ENCODE measurements at places on chromosomes 2 and 18. TPM values are rescaled to one million over a fixed set of nuclear protein-coding genes. Genes with fewer than 3 reads are reported as not detected.
A peak's percentile ranks its signal among the peaks of the same experiment; 100 is the strongest.

- no peaks in the 10 kb centered on the region for H3K27me3 ChIP-seq
- peaks cover 20% of the 10 kb centered on the region for H3K4me1 ChIP-seq
- no peaks in the 10 kb centered on the region for H3K36me3 ChIP-seq
- peak; percentile 62 for DNase-seq
Measured at GRCh38 chr18:58793361-58793760, 71.3 kb upstream of the ZNF532 start.

DNA sequence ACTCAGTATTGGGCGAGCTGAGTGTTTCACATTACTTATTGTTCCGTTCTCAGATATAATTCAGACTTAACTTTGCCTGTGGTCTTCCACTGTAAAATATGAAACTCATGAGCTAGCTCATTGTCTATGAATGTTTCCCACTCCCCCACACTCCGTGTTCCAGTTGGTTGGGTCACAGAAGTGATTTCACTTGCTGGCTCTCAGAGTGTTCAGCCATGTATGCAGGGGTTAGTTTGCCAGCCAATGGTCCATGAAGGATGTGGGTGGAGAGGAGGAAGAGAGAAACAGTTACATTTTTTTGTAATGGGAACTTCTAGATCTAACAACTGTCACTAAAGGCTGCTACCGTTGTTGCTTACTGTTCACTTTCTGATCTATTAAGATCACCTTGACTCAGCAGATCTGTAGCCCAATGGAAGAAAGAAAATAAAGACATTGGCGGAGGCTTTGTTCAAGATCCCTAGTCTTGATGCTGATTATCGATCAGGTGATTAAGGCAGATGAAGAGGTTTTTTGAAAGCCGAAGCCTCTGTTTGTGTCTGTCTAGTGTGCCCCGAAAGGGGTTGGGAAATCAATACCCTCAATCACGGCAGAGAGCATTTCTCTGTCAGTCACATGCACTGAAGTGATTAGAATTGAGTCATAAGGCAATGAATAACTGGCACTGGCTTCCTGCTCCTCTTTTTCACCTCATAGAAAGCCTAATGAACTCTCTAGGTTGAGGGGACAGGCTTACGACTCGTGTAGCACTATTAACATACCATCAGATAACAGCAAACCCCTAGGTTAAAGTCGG, 279.7 kb upstream of the FIGN start:
- no peaks in the 10 kb centered on the region for H3K27me3 ChIP-seq
- no peak overlapping the region for H3K27ac ChIP-seq

GRCh38 chr2:241656190-241656741, 18.8 kb downstream of the ATG4B start:
- no peaks in the 10 kb centered on the region for H3K27me3 ChIP-seq
- H3K36me3 ChIP-seq, result no peaks in the 10 kb centered on the region
- no peak overlapping the region for H3K4me3 ChIP-seq
- DNase-seq, result no peak
- H3K27ac ChIP-seq, result no peak overlapping the region

DNA sequence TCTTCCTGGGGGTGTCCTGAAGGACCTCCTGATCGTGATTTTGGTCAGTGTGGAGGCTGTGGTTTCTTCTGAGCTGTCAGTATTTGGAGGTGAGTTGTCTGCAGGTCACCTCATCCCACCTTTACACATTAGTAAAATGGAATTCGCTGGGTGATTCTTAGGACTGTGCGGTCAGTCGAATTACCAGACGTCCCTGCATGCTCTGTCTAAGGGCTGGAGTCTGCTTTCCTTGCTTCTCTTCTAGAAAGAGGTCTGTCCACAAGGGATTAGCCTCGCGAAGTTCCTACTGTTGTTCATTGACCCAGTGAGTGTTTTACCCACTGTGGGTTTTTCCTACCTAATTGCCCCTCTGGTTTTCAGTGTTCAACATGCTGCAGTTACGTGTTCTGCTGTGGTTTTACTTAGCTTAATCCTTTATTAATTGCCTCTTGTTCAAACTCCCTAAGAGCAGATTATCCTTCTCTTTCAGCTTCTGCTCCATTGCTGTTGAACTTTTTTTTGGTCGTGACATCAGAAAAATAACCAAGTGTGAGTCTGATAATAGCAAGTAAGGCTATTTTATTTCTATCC, 183.4 kb downstream of the NEDD4L start:
- no peak for DNase-seq
- no peaks in the 10 kb centered on the region for H3K27me3 ChIP-seq
- H3K36me3 ChIP-seq, result no peaks in the 10 kb centered on the region
- no peak overlapping the region for H3K27ac ChIP-seq
- H3K4me1 ChIP-seq, result peaks cover 16% of the 10 kb centered on the region
- H3K4me3 ChIP-seq, result no peak overlapping the region

DNA sequence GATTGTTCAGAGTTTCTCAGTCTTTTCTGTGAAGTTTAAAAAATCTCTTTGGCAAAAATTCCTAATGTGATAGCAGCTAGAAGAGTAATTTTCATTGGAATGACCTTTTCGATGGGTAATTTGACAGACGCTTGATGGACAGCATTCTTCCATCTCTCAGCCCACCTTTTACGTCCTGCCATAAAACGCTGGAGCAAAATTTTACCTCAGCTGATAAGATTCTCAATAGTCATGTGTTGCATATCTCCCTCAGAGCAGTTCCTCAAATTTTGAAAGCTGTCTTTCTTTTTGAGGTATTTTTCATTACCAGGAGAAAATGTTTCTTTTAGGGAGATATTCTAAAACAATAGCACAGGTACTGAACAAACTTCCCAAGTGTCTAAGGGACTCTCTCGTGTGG, 441.4 kb downstream of the PARD3B start:
- H3K36me3 ChIP-seq, result no peaks in the 10 kb centered on the region
- H3K27ac ChIP-seq, result no peak overlapping the region
- peaks cover 7% of the 10 kb centered on the region for H3K4me1 ChIP-seq
- no peak for DNase-seq
- no peak overlapping the region for H3K4me3 ChIP-seq

DNA sequence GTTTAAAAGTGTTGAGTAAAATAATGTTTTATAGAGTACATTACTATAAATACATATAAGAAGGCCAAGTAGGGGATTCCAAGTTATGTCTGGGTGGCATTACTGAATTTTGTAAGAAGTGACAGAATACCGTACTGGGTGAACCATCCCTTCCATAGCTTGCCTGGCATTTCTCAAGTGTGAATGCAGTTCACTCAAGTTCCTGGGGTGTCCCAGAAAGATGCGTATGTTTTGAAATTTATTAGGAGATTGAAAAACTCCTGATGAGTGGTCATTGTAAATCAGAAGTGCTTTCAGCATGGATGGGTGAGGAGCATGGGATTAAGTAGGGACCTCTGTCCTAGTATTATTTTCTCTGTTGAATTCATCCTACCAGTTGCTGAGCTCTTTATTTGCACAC, 103.2 kb downstream of the VAPA start:
- no peaks in the 10 kb centered on the region for H3K36me3 ChIP-seq
- no peaks in the 10 kb centered on the region for H3K27me3 ChIP-seq
- H3K27ac ChIP-seq, result no peak overlapping the region

DNA sequence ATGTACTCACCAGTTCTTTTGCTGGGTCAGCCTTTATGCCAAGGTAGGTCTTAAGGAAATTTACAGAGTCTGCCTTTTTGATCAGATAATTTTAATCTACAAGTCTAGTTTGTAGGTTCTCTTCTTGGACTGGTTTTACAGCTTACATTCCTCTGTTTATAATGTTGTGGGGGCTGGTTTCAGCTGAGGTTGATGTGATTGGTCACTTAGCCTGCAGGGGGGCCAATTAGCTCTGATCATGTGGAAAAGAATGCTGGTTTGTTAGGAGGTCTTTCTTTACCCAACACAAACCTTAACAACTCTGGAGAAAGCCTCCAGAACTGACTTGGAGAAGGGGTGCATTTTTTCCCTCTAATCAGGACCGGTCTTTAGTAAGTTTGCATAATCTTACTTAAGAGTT, at the start of gene KCNJ13:
Gene KCNJ13, minus strand, starts transcription at position 131 of the 400 bp plus-strand sequence. CDS start 5,203 bp downstream, outside the sequence.
- H3K4me3 ChIP-seq, result no peak within 1 kb of the TSS
- no peaks in the 10 kb centered on the region for H3K4me1 ChIP-seq
- DNase-seq, result no peak
- no peaks in the 10 kb centered on the region for H3K27me3 ChIP-seq
- peaks cover 2% of the 10 kb centered on the region for H3K36me3 ChIP-seq

- no peak overlapping the region for H3K27ac ChIP-seq
- no peak for DNase-seq
- H3K27me3 ChIP-seq, result no peaks in the 10 kb centered on the region
Measured at GRCh38 chr18:40004246-40004645, 1950.8 kb upstream of the PIK3C3 start.

GRCh38 chr2:49154140-49154539, at the start of gene FSHR:
Gene FSHR, minus strand, starts transcription at chr2:49154515. Its CDS starts 98 bp downstream, at chr2:49154417.
- H3K36me3 ChIP-seq, result no peaks in the 10 kb centered on the region
- no peak within 1 kb of the TSS for H3K4me3 ChIP-seq
- no peaks in the 10 kb centered on the region for H3K4me1 ChIP-seq
- no peaks in the 10 kb centered on the region for H3K27me3 ChIP-seq

- peak overlapping the region; percentile 80 for H3K27ac ChIP-seq
- peak overlapping the region; percentile 29 for H3K4me3 ChIP-seq
- H3K4me1 ChIP-seq, result peaks cover 66% of the 10 kb centered on the region
- H3K27me3 ChIP-seq, result no peaks in the 10 kb centered on the region
- H3K36me3 ChIP-seq, result no peaks in the 10 kb centered on the region
Measured at GRCh38 chr2:128305555-128306080, 13.1 kb downstream of the HS6ST1 start.

DNA sequence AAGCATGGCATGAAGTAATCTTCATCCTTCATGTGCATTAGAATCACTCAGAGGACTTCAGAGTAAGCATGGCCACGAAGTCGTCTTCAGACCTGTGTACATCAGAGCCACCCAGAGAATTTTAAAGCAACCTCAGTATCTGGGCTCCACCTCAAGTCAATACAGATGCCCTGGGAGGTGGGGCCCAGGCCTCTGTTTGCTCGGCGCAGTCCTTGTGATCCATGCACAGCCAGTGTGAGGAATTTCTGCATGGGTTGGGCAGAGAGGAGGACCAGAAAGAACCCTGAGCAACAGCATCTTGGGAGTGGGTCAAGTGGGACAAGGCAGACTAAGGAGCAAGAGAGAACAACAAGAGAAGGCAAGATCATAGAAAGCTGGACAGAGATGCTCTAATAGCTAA, 220.4 kb upstream of the TMEM200C start:
- H3K4me1 ChIP-seq, result no peaks in the 10 kb centered on the region
- no peak overlapping the region for H3K4me3 ChIP-seq
- no peaks in the 10 kb centered on the region for H3K36me3 ChIP-seq
- H3K27me3 ChIP-seq, result no peaks in the 10 kb centered on the region

DNA sequence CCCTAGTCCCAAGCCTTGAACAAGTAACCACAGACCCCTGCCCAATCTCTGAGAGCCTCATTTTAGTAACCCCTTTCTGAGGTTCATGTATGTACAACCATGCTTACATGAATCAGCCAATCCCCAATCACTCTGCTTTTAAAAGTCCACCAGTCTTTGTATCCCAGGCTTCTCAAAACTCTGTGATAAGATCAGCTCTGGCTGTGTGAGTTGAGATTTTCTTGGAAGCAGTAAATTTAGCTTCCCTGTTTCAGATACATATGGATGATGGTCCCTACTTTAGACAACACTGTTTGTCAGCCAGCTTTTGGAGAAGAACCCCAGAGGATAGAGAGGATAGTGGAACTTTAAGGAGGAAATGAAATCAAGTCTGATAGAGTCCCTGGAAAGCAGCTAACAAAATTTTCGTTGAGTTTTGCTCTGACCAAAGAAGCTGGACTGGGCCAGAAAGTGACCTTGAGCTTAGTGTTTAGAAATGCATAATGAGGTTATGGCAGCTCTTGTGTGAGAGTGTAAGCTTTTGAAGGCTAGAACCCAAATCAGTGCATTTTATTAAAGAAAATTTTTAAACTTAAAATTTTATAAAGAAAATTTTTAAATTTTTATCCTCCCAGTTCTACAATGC, 3.7 kb downstream of the ADNP2 start:
- H3K4me3 ChIP-seq, result no peak overlapping the region
- peaks cover 7% of the 10 kb centered on the region for H3K4me1 ChIP-seq
- H3K27me3 ChIP-seq, result no peaks in the 10 kb centered on the region
- H3K36me3 ChIP-seq, result peaks cover 3% of the 10 kb centered on the region

- H3K4me3 ChIP-seq, result no peak overlapping the region
- H3K27ac ChIP-seq, result no peak overlapping the region
- H3K27me3 ChIP-seq, result no peaks in the 10 kb centered on the region
- no peak for DNase-seq
Measured at GRCh38 chr2:205880048-205880447, 197.7 kb downstream of the NRP2 start.

- no peak for DNase-seq
- no peak overlapping the region for H3K4me3 ChIP-seq
- no peaks in the 10 kb centered on the region for H3K36me3 ChIP-seq
- H3K27ac ChIP-seq, result no peak overlapping the region
Measured at GRCh38 chr2:60699617-60700016, 56.5 kb upstream of the PAPOLG start.

DNA sequence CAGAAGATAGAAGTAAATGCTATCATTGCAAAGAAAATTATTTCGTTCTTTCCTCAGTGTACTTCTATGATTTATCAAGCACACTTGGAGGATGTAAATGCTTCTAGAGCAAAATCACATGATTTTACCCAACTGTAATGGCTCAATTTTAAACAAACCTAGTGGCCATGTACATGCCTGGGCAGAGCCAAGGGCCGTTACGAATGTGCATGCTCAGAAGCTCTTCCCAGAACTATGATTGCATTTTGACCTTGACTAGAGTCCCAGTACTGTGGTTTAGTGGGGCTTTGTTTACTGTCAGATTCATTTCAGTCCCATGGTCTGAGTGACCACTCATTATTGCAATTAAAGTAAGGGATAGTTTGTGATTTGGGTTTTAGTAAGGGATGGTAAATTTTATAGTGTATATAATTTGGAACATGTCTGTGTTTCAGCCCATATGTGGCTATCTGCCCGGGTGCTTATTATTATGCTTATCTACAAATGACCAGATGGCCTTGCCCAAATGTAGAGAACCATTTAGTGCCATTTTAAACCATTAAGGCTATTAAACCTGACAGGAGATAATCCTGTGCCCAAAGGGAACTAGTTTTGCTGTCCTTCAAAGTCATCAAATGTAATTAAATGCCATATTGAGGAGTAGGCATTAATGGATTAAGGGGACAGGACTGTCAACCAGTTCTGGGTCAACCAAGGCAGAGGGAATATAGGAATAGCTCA, 239.1 kb downstream of the ICOS start:
- no peak overlapping the region for H3K27ac ChIP-seq
- H3K36me3 ChIP-seq, result no peaks in the 10 kb centered on the region
- no peak overlapping the region for H3K4me3 ChIP-seq
- DNase-seq, result no peak

CAPN14 gene
- total RNA-seq, result not detected

CLEC4F gene
- total RNA-seq, result not detected

PCARE gene
- total RNA-seq, result 0.68 TPM

SPATA3 gene
- not detected for total RNA-seq

FBXO15 gene
- 0.30 TPM for total RNA-seq

MC2R gene
- total RNA-seq, result not detected
